ENCODE measurements at places on chromosomes 5 and 9.

DNA sequence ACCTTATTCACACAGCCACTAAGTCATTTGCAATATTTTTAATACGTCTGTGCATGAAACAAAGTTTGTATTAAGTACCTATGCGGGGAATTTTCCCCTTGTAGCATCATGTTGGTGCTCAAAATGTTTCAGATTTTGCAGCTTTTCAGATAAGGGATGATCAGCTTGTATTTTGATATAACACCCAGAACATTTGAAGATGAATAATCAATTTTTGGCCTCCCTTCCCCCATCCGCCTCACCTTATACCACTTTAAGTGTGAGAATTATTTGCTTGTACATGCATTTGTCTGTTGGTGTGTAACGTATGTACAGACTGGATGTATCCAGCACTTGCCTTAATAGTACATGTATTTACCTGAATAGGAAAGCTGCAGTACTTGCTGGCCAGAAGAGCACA, 1.7 kb downstream of the JAK2 start:
- no peak for DNase-seq

- DNase-seq, result no peak
These were observed 345.6 kb downstream of the KDM4C start for GRCh38 chr9:7103367-7103766.

- no peak for DNase-seq
These were observed 67.6 kb upstream of the RGMB start for GRCh38 chr5:98705841-98706240.

GRCh38 chr5:168011096-168011495, 280.3 kb upstream of the WWC1 start:
- no peak for DNase-seq

DNA sequence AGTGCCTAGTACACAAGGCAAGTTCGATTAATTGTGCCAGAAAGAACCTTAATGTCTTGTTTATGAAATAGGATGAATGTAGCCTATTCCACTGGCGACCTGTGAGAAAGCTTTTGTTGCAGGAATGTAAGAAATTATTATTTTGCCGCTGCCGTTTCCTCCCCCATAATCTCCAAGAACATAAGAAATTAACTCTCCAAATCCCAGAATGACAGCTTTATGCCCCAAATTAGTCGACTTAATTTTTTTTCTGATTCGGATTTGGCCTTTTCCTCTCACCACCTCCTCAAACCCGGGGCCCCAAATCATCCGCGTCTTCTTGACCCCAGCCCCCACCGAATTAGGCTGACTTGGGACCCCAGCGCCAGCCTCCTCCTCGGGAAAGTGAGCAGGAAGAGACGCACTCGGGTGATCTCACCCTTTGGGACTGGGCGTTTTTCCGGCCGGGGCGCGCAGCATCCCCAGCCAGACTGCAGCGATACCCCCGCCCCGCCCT, 682 bp upstream of the SPTAN1 start:
- no peak for DNase-seq

GRCh38 chr5:134153657-134154056, 23.1 kb downstream of the SKP1 start:
- no peak for DNase-seq

DNA sequence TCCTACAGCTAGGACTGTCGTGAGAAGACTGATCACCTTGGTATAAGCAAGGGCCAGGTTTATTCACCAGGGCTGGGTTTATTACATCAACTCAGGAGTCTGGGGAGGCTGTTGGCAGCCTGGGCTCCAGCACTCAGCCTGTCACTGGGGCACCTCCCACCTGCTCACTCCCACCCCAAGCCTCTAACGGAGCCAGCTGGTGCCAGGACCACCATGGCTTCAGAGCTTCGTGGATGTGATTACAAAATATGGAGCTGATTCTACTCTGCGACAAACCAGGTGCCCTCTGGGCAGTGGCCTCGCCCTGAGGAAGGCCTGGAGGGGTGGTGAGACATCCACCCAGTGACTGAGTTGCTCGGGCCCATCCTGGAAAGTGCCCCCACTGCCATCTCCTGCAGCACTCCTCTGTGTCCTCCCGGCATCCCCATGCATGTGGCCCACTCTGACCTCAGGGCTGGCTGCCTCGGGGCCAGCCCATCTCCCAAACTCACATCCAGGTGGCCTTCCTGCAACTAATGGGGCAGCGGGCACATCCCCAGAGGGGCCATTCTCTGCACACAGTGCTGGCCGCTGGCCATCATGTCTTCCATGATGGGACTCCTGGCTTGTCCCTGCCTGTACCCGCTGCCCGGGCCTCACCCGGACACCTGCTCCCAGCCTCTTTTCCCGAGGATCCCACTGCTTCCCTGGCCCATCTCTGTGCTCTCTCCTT, 49.6 kb downstream of the SECISBP2 start:
- no peak for DNase-seq

- no peak for DNase-seq
These were observed 314.9 kb downstream of the KCTD16 start for GRCh38 chr5:144485540-144485939.

- no peak for DNase-seq
These were observed 38.7 kb upstream of the PTGS1 start for GRCh38 chr9:122332083-122332482.

DNA sequence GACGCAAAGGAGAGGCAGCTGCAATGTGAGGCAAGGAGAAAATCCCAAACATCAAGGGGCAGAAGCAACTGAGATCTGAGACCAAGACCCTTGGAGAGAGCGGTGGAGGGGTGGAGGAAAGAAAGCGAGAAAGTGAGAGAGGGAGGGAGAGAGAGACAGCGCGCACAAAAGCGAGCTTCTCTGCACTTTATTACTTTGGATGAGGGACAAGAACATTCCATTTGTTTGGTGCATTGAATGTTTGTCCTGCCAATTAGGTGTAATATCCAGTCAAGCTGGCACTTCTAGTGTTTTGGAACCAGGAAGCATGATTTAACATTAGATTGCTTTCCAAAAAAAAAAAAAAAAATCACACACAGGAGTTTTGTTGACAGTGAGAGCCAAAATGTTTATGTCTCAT, 1.4 kb downstream of the CAST start:
- no peak for DNase-seq

GRCh38 chr9:117718085-117718484, 13.9 kb downstream of the TLR4 start:
- no peak for DNase-seq

DNA sequence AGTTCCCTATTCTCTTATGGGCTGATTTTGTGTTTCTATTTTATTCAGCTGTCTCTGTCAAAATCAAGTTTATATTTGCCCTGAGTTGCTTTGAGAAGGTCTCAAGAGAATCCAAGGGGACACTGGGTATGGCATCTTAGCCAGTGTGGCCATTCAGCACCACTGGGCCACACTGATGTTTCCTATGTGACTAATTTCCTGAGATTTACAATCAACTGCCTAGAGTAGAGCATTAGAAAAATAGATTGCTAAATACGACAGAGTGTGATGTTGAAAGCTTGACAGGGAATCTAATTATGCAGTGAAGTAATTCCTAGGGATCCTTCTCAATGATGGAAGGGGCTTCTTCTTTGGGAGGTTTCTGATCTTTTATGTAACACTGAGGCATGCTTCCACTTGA, 141.7 kb downstream of the SV2C start:
- DNase-seq, result no peak

DNA sequence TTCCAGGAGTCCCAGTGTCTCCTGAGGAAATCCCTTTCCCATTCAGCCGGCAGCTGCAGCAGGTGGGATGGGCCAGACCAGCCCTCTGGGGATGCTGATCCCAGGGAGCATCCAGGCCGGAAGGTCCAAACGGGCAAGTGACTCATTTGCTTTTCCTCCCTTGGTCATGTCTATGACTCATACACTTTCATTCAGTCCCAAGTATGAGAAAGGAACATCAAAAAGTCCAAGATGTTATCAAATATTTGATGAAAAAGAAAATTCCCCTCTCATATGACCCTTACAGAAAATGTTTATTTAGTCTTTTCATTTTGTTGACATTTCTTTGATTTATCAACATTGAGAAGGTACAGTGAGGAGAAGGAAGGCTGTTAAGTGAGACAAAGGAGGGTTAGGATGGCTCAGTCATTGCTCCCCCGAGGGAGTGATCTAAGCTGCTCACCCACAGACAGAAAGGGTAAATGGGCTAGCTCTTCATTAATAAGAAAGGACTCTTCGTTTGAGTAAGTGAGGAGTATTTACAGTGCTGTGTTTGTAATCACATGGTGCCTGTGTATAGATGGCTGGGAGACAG, 117.6 kb upstream of the ANKRD55 start:
- no peak for DNase-seq

- no peak for DNase-seq
These were observed 127.3 kb downstream of the SPATA31D1 start for GRCh38 chr9:82115900-82116299.

- DNase-seq, result no peak
These were observed 2.8 kb downstream of the ARHGEF37 start for GRCh38 chr5:149584121-149584520.

DNA sequence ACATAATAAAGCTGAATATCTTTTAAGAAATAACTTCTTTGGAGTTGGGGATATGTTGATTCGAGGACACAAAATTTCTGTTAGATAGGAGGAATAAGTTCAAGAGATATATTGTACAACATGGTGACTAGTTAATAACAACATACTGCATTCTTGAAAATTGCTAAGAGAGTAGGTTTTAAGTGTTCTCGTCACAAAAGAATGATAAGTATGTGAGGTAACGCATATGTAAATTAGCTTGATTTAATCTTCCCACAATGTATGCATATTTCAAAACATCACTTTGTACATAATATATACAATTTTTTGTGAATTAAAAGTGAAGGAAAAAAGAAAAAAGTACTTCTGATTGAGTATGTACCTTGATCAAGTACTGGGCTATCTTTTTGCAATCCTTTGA, 428.0 kb upstream of the TRPC7 start:
- DNase-seq, result no peak

- no peak for DNase-seq
These were observed 31.1 kb upstream of the BNC2 start for GRCh38 chr9:16901590-16901989.

DNA sequence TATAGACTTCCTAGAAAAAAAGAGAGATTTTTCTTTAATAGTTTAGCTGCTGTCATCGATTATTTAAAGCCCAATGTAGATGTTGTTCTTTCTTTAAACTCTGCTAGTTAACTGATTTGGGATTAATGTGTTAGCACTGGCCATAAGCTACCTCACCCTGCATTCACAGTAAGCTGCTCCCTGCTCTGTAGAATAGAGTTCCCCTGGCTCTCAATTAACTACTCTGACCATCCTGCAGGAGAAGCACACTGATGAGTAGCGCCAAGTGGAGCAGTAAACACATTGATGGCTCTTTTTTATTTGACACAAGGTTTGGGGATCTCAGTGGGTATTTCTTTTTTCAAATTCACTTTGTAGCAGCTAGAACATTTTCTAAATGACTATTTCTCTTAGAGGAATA, 807.9 kb upstream of the ZNF608 start:
- no peak for DNase-seq

- peak; percentile 30 for DNase-seq
These were observed 14.6 kb upstream of the ANGPTL2 start for GRCh38 chr9:127136880-127137639.

DNA sequence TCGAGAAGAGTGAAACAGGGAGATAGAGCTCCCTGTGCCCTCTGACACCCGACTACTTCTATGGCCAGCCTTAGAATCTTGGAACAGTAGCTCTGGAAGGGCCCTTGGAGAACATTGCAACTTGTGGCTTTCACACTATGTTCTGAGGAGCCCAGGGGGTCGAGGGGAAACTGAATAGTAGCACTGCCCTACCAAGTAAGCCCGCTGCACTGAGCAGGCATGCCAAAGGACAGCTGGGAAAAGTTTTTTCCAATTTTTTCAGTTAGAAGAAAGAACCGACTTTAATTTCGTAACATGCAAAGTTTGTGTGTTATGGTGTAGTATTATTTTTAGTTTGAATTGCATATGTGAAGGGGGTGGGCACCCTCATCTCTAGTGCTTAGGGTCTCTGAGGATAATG, 10.9 kb downstream of the SMIM3 start:
- DNase-seq, result no peak

DNA sequence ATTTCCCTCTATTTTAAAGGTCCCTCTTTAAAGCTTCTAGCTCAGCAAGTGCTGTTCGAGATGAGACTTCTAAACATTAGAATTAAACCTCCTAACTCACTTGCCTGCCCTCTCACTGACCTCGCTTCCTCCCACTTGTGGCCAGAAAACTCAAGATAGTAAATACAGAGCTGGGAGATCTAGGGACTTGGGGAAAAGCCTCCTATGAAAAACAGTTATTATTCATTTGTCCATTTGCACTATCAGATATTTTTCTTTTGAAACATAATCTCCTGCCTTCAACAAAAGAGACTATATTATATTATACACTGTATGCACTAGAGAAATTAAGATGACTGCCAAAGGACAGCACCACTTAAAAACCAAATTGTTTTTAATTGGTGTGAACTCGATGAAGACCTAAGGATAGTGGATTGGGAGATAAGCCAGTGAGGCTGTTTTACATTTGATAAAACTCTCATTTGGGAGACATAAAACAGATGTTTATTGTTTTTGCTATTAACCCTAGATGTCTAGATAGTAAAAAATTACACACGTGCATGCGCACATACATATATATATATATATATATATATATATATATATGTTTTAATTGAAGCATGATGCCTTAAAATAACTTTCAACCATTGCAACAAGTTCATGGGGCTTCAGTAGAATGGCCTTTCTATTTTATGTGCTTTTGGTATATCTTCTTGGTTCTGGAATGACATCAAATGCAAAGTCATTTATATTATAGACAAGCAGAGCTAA, 229.4 kb downstream of the ADAMTSL1 start:
- no peak for DNase-seq

- DNase-seq, result no peak
These were observed 1639.4 kb upstream of the C9orf72 start for GRCh38 chr9:29212397-29213387.

- DNase-seq, result no peak
These were observed 89.7 kb upstream of the SLC44A1 start for GRCh38 chr9:105154723-105155191.

- DNase-seq, result no peak
These were observed 14.1 kb downstream of the NDST1 start for GRCh38 chr5:150521939-150522503.

GRCh38 chr9:117697046-117697445, 7.2 kb upstream of the TLR4 start:
- no peak for DNase-seq

DNA sequence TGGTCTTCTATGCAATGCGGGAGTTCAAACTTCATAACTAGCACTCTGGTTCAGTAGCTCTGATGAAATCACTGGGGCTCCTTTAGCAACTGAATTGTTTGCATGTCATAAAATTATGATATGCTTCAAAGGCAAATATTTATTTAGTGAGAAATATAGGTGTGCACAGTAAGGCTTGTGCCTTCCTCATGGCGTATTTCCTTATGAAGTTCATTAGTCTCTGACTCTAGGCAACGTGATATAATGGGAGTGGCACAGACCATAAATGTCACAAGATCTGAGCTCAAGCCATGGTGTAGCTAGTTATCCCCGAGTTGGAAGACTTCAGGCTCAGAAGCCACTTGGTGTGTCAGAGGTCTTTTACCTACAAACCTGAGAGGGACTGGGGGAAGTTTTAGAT, 35.5 kb downstream of the PIP5K1B start:
- no peak for DNase-seq

- DNase-seq, result peak; percentile 46
These were observed 1.9 kb downstream of the GNAQ start for GRCh38 chr9:78029551-78030295.

All from activated CD8-positive, alpha-beta memory T cell treated with anti-CD3 and anti-CD28 coated beads, Interleukin-2, amount 10 ng/mL, durations not matched to agents 7 days and 5 days (primary cell).